ENCODE measurements at places on chromosomes 4 and X. TPM values are rescaled to one million over a fixed set of nuclear protein-coding genes. Genes with fewer than 3 reads are reported as not detected.
A peak's percentile ranks its signal among the peaks of the same experiment; 100 is the strongest.

Gene PNMA6A
- not detected for total RNA-seq

Gene MAGEA2
- total RNA-seq: not detected

DNA sequence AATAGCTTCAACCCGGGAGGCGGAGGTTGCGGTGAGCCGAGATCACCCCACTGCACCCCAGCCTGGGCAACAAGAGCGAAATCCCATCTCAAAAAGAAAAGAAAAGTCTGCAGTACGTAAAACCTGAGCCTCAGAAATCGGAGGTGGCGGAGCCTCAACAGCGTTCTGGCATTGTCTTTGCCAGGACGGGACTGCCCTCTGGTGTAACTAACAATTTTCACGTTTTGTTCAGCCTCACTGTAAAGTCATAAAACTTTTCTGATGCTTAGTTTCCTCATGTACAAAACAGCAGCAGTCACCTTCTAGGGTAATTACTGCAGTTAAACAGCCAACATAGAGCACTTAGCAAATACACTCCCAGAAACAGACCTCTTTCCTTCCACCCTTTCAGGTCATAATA, 121.7 kb downstream of the RBM47 start:
- DNase-seq: no peak

- DNase-seq: no peak
These were observed 10.7 kb downstream of the SMIM10L2A start for GRCh38 chrX:135432453-135432852.

- no peak for DNase-seq
These were observed 687 bp downstream of the CDK16 start for GRCh38 chrX:47218920-47219815.

DNA sequence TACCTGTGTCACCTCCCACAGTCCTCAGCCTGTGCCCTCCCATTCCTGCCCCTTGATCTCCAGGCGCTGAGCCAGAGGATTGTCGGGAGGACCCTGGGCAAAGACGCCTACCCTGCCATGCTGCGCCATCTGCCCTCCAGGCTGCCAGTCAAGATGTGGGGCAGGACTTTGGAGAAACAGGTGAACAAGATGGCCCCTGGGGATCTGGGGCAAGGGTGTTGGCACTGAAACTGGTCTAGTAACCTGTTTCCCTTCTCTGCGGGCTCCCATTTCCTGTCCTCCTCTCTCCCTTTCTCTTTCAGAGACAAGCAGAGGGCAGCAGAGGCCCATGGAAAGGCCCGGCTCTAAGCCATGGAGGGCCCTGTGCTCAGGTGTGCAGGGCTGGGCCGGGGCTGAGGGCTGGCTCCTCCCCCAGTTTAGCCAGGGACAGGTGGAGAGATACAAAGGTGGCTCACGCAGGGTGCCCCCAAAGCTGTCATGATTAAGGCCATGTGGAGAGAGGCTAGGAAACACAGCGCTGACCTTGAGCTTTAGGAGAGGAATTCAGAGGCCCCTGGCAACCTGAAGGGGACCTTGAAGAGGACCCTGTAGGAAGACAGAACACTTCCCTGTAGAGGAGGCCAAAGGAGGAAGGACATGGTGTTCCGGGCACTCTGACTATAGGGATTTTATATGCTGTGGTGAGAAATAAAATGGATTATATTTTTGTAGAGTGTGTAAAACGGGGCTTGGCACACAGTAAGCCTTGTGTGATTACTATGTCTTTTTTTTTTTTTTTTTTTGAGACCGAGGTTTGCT, at the start of gene GLOD5:
Gene GLOD5, plus strand, starts transcription at position 74 of the 798 bp plus-strand sequence. Its CDS starts 44 bp downstream, at position 118.
- DNase-seq: no peak

GRCh38 chr4:82561786-82562563, at the start of gene TMEM150C:
TMEM150C (minus strand) TSS chr4:82561988; CDS start chr4:82504657, 57,331 bp downstream.
- no peak for DNase-seq

DNA sequence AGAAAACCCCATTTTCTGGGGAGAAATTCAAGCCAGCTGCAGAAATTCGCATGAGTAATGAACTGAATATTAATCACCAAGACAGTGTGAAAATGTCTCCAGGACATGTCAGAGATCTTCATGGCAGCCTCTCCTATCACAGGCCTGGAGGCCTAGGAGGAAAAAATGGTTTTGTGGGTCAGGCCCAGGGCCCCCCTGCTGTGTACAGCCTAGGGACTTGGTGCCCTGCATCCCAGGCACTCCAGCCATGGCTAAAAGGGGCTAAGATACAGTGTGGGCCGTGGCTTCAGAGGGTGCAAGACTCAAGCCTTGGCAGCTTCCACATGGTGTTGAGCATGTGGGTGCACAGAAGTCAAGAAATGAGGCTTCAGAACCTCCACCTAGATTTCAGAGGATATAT, 185.9 kb upstream of the GATB start:
- DNase-seq: no peak

DNA sequence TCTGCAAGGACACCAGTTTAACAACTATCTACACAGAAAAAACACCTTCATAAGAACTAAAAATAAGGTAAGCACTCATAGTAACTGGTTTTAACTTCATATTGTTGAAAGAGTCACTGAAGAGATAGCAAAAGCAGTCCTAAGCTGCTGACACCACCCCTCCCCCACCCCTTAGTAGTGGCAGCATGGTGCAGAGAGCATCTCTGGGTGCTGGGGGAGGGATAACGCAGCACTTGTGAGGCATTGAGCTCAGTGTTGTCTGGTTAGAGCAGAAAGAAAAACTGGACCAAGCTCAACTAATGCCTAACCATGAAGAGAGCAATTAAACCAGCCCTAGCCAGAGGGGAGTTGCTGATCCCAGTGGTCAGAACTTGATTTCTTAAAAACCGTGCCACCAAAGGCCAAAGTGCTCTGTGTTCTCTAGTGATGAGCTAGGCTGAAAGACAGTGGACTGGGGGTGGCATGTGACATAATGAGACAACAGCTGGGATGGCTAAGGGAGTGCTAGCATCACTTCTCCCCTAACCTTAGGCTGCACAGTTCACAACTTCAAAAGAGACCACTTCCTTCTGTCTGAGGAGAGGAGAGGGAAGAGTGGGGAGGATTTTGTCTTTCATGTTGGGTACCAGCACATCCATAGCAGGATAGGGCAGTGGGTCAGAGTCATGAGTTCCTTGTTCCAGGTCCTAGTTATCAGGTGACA, 669.3 kb downstream of the PDHA2 start:
- DNase-seq: no peak

DNA sequence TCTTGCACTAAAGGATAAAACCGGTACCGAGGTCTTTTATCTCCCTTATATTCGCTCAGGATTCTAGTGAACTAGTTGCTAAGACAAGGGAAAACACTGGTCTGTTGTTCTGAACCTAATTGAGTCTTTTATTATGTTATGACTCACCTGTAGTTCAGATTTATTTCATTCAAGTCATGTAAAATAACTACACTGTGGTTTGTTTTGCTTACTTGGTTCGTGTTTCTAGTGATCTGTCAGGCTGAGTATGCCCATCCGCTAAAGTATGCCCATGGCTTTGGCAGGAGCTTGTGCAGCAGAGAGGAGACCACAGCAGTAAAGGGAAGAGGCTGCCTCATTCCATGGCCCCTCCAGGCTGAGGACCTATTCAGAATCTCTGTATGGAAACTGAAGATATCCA, 126.1 kb downstream of the AFF1 start:
- DNase-seq: peak; percentile 77

- no peak for DNase-seq
These were observed 108.4 kb downstream of the LINC00632 start for GRCh38 chrX:140817943-140818342.

DNA sequence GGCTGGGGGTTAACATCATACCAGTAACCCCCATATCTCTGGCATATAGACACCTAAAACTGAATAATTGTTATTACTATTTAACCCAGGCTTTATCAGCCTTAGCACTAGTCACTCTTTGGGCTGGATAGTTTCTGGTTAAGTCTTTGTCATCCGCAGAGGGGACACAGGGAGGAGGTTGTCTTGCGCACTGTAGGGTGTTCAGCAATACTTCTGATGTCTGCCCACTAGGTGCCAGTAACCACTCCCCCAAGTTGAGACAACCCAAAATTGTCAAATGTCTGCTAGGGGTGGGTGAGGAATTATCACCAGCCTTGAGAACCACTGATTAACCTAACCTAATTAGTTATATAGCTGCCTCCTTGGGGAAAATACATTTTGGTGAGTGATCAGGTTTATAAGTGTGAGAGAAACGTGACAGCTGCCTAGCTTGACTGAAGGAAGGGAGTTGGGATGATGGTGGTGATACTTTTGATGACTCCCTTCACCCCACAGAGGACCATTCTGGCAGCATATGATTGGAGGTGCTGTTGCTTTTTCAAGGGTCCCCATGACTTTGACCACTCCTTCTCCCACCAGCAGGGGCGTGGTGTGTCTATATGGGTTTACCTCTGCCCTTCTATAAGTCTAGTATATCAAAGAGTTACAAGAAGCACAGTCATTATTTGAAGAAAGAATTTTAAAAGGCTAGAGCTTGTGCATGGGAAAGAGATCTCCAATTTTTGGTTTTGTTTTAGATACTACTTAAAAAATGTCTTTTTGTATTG, 140.9 kb downstream of the STIM2 start:
- DNase-seq: no peak

- no peak for DNase-seq
These were observed 29.5 kb downstream of the SMPX start for GRCh38 chrX:21728276-21728968.

DNA sequence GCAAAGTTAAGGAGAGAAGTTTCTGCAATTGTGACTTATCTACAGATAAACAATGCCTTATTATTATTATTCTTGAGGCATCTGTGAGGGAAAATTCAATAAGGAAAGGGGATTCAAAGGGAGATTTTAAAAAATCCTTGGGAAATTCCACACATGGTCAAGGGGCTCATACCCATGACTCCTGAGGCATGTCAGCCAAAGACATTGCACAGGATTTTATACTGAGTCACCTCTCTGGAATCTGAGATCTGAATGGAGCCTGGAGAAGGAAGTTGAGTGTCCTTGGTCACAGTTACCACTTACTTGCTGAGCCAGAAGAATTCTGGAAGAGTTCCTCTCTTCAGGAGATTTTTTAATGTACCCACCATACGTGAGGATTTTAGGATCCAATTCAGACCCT, 14.4 kb upstream of the CXCL8 start:
- peak; percentile 94 for DNase-seq

All from SJSA1 (cell line).